ENCODE measurements at places on chromosomes 2 and 18. TPM values are rescaled to one million over a fixed set of nuclear protein-coding genes. Genes with fewer than 3 reads are reported as not detected.

Gene DPP4
- total RNA-seq: 11.8 TPM

Gene POTEI
- total RNA-seq: 0.27 TPM

Gene ALPG
- total RNA-seq: not detected

Gene GTF2A1L
- 1.4 TPM for total RNA-seq

Gene DOK1
- total RNA-seq: 17.3 TPM

Gene ARHGEF33
- total RNA-seq: 4.0 TPM

Gene CD207
- 1.4 TPM for total RNA-seq

Gene ZNF407
- 22.9 TPM for total RNA-seq

Gene NAT8
- not detected for total RNA-seq

Gene CAPN14
- 0.36 TPM for total RNA-seq

Gene GFPT1
- total RNA-seq: 45.0 TPM

Gene IHH
- 0.22 TPM for total RNA-seq

Gene DYNAP
- not detected for total RNA-seq

Gene EGR4
- not detected for total RNA-seq

Gene UCN
- total RNA-seq: 2.4 TPM

Gene ADD2
- total RNA-seq: 3.2 TPM

Gene SOX11
- total RNA-seq: not detected

Gene OR6B2
- 5.1 TPM for total RNA-seq

Gene GRHL1
- total RNA-seq: 1.5 TPM

Gene EDAR
- 0.22 TPM for total RNA-seq

Gene ICOS
- not detected for total RNA-seq

Gene SH3BP4
- 26.7 TPM for total RNA-seq

Gene RAPGEF4
- total RNA-seq: 9.3 TPM

Gene NT5DC4
- total RNA-seq: not detected

Gene YES1
- 31.3 TPM for total RNA-seq

Gene ANTXR1
- 89.9 TPM for total RNA-seq

Gene TIGD1
- 4.5 TPM for total RNA-seq

Data from sciatic nerve (tissue), 2 donors.